ENCODE measurements at places on chromosomes 1 and 21. TPM values are rescaled to one million over a fixed set of nuclear protein-coding genes. Genes with fewer than 3 reads are reported as not detected.

The SFN gene
- total RNA-seq = 551 TPM

The ITLN2 gene
- total RNA-seq = 0.70 TPM

The TMEM61 gene
- 0.99 TPM for total RNA-seq

The DTL gene
- 20.4 TPM for total RNA-seq

The HAPLN2 gene
- total RNA-seq = not detected

The CSDE1 gene
- 125 TPM for total RNA-seq

The RBP7 gene
- total RNA-seq = 5.1 TPM

The LCE3E gene
- 0.12 TPM for total RNA-seq

The IFI44 gene
- 0.83 TPM for total RNA-seq

The LGR6 gene
- 0.92 TPM for total RNA-seq

The C8B gene
- not detected for total RNA-seq

The C1orf167 gene
- not detected for total RNA-seq
